Astrocyte (in vitro differentiated cells and primary cell): ENCODE measurements at places on chromosomes 7 and 10. TPM values are rescaled to one million over a fixed set of nuclear protein-coding genes. Genes with fewer than 3 reads are reported as not detected.

DNA sequence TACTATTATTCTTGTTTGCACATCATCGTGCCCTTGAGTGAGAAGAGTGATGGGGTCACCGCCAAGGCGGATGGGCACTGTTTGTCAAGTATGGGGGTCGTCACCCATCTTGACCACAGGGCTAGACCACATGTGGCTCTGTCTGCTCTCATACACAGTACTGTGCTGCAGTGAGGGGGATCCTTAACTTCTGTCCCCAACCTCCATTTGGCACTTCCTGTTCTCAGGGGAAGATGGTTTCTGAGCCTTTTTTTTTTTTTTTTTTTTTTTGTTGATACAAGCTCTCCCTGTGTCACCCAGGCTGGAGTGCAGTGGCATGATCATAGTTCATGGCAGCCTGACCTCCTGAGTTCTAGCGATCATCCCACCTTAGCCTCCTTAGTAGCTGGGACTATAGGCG is 13.6 kb downstream of the WBP1L start:
- no peaks in the 10 kb centered on the region for H3K36me3 ChIP-seq
- H3K4me1 ChIP-seq = peaks cover 12% of the 10 kb centered on the region
- H3K4me3 ChIP-seq = no peak overlapping the region

GRCh38 chr10:25105743-25106260 is 69.0 kb upstream of the GPR158 start:
- no peak overlapping the region for H3K27ac ChIP-seq
- H3K36me3 ChIP-seq = no peaks in the 10 kb centered on the region
- H3K27me3 ChIP-seq = no peaks in the 10 kb centered on the region
- H3K4me3 ChIP-seq = no peak overlapping the region
- no peaks in the 10 kb centered on the region for H3K4me1 ChIP-seq

GRCh38 chr7:30187513-30187912 is 52.7 kb downstream of the MTURN start:
- no peak overlapping the region for H3K27ac ChIP-seq
- no peaks in the 10 kb centered on the region for H3K27me3 ChIP-seq
- H3K4me3 ChIP-seq = no peak overlapping the region

GRCh38 chr7:32403463-32404229 is 86.5 kb downstream of the LSM5 start:
- DNase-seq = no peak
- no peaks in the 10 kb centered on the region for H3K4me1 ChIP-seq
- H3K4me3 ChIP-seq = no peak overlapping the region
- H3K27me3 ChIP-seq = no peaks in the 10 kb centered on the region
- no peaks in the 10 kb centered on the region for H3K36me3 ChIP-seq

GRCh38 chr7:43528576-43529354 is 54.1 kb upstream of the STK17A start:
- no peaks in the 10 kb centered on the region for H3K36me3 ChIP-seq
- H3K4me3 ChIP-seq = no peak overlapping the region
- H3K27ac ChIP-seq = no peak overlapping the region
- H3K27me3 ChIP-seq = peaks cover 22% of the 10 kb centered on the region

DNA sequence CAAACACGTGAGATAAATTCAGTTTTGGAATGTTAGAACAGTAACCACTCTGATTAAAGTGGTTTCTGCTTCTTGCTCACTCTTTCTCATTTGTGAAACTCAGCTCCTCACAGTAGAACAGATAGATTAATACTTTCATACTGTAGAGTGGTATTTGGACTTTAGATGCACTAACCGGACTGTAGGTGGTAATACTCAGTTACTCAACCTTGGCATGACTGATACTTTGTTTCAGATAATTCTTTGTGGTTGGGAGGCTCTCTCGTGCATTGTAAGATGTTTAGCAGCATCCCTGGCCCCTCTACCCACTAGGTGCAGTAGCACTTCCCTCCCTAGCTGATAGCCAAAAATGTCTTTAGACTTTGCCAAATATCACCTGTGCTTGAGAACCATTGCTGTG is 37.6 kb downstream of the MCU start:
- H3K4me1 ChIP-seq = no peaks in the 10 kb centered on the region
- no peaks in the 10 kb centered on the region for H3K36me3 ChIP-seq
- H3K27ac ChIP-seq = no peak overlapping the region
- H3K4me3 ChIP-seq = no peak overlapping the region
- H3K27me3 ChIP-seq = no peaks in the 10 kb centered on the region
- DNase-seq = peak; percentile 62

MRLN gene
- not detected in 2 replicates for total RNA-seq

SEMA3C gene
- 148 and 193 TPM in 2 replicates for total RNA-seq

DNA sequence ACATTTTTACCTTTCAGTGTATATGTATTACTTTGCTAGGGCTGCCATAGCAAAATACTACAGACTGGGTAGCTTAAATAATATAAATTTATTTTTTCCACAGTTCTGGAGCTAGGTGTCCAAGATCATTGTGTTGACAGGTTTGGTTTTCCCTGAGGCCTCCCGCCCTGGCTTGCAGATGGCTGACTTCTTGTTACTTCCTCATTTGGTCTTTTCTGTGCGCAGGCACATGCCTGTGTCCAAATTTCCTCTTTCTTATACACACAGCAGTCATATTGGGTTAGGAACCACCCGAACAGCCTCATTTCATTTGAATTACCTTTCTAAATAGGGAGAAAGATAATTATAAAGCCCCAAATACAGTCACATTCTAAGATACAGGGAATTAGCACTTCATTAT is 521.6 kb upstream of the SORCS1 start:
- H3K27me3 ChIP-seq = no peaks in the 10 kb centered on the region

MYO3A gene
- 0.23 TPM in 1 of 2 replicates, not detected in the other for total RNA-seq

OR2A12 gene
- not detected in 2 replicates for total RNA-seq

KCNMA1 gene
- 43.3 and 45.8 TPM in 2 replicates for total RNA-seq

DNA sequence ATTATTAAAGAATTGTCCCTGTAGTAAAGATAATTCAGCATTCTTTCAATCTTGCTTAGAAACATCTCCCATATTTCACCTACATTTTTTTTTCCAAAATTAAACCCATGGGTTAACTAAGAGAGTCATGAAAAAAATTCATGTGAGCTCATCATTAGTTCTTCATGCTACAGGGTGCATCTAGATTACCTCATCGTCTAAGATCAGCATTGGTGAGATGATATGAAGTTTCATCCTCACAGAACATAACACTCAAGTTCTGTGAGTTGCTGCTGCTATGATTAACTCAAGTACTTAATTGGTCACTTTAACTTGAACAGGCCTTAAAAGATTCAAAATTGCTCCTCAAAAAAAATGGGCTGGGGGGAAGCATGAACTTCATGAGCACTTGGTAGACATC is 50.0 kb downstream of the RAB11FIP2 start:
- no peak overlapping the region for H3K4me3 ChIP-seq
- no peak overlapping the region for H3K27ac ChIP-seq
- no peak for DNase-seq
- H3K36me3 ChIP-seq = no peaks in the 10 kb centered on the region

GRCh38 chr10:10780746-10781145 is 236.9 kb upstream of the CELF2 start:
- H3K27me3 ChIP-seq = no peaks in the 10 kb centered on the region
- DNase-seq = peak; percentile 47
- H3K4me1 ChIP-seq = peaks cover 11% of the 10 kb centered on the region

ACSM6 gene
- not detected in 2 replicates for total RNA-seq

DNA sequence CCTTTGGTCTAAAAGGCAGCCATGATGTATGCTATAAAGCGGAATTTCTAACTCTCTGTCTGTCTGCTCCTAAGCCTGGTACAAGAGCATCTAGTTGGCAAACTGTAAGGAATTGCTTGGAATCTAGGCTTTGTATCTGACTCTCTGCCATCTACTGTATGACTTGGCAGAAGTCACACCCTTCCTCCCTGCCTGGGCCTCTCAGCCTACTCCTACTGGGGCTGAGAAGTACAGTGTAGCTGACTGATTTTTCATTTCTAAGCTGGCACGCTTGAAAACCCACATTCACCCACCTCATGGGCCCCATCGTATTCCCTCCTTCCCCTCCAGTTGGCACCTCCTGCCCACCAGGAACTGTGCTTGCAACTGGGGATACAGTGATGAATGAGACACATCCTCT is 435.2 kb downstream of the PLXNA4 start:
- no peak overlapping the region for H3K4me3 ChIP-seq
- H3K27ac ChIP-seq = no peak overlapping the region
- peaks cover 26% of the 10 kb centered on the region for H3K4me1 ChIP-seq
- DNase-seq = peak; percentile 10
- no peaks in the 10 kb centered on the region for H3K27me3 ChIP-seq

ELFN1 gene
- 18.0 and 19.7 TPM in 2 replicates for total RNA-seq

FAM131B gene
- total RNA-seq = 7.6 and 8.0 TPM in 2 replicates

DNA sequence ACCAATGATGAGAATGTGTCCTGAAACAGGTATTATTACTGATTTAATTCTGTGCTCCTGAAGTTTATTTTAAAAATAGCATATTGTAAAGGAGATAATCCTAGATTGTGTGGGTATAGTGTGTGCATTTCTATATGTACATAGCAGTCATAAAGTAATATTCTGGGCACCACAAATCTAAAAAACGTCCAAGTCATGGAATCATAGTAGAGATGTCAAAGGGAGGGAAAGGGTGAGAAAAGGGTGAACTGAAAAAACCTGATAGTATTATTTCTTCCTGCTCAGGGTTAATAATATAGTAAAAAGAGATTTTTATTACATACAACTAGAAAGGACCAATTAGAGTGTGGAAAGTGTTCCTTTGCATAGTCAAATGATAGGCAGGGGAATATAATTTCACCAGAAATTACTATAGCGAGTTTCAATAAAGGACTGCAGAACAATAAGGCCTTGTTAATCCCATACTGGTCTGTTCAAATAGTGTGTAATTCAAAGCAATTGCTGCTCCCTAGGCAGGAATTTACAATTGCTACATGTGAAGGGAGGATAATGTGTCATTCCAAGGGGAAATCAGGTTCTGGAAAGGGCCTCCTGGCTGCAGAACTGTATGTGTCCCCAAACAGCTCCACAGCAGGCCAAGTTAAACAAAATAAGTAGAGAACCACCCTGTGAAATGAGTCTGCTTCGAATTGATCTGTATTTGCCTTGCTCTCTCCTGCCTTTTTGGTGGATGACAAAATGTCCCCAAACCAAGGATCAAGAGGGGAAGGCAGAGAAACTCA is 42.5 kb upstream of the KMT2E start:
- H3K27ac ChIP-seq = peak overlapping the region; percentile 57
- no peak for DNase-seq

DNA sequence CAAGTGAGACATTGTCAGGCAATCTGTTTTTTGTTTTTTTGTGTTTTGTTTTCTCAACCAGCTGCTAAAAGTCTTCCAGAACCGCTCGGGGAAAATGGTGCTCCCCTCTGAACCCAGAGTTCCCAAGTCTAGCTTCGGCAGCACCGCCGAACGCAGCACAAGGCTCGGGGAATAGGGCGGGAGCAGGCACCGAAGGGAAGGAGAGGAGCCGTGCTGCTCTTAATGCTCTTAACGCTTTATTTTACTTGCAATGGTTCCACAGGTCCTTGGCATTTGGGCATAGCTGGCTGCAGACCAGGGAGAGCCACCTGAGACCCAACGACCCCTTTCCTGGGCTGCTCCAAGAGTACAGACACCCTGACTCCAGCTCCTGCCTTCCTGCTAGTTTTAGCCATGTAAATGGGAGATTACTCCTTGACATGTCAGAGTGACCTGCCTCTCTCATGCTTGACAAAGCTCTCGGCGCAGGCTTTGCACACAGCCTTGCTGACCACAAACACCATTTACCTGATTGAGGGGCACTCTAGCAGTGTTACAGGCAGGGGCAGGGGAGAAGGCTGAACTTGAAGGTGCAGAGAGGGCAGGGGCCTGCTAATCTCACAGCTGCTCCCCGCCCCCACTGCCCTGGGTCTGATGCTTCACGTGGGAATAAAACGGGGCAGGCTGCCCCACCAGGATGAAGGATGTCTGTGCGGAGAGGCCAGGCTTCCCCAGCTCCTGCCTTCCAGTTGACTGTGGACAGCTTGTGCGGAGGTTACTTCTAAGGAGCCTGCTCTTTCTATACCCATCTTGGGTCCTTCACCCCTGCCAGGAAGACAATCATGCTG is 58.6 kb upstream of the EFCAB10 start:
- H3K4me1 ChIP-seq = peaks cover 4% of the 10 kb centered on the region
- no peak overlapping the region for H3K27ac ChIP-seq
- peaks cover 4% of the 10 kb centered on the region for H3K36me3 ChIP-seq
- DNase-seq = no peak

DNA sequence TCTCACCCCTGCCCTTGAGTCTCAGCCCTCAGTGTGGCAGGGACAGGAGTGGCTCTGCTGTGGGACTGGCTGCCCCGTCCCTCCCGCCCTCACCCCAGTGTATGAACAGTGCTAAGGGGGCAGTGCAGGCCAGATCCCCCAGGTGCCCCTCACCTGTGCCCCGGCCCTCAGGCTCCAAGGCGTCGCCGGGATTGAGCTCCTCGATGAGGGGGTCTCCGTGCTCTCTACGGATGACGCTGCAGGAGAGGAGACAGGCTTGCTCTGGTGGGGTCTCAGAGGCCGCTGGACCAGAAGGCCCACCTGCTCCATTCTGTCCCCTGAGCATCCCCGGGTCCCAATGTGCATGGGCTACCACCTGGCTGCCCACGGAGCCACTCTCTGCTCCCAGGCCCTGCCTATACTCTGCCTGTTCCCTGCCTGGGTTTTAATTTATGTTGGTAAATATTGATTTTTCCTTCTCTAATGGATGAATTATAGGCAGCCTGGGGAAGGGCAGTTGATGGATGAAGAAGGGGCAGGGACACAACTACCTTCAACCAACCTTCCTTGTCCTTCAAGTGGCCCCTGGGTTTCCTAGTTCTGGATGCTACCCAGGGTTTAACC is 47.2 kb downstream of the GOLGA7B start:
- H3K36me3 ChIP-seq = no peaks in the 10 kb centered on the region
- peaks cover 17% of the 10 kb centered on the region for H3K27me3 ChIP-seq
- H3K4me1 ChIP-seq = no peaks in the 10 kb centered on the region
- H3K27ac ChIP-seq = no peak overlapping the region
- DNase-seq = no peak
- no peak overlapping the region for H3K4me3 ChIP-seq

METTL27 gene
- 2.1 and 2.5 TPM in 2 replicates for total RNA-seq

DNA sequence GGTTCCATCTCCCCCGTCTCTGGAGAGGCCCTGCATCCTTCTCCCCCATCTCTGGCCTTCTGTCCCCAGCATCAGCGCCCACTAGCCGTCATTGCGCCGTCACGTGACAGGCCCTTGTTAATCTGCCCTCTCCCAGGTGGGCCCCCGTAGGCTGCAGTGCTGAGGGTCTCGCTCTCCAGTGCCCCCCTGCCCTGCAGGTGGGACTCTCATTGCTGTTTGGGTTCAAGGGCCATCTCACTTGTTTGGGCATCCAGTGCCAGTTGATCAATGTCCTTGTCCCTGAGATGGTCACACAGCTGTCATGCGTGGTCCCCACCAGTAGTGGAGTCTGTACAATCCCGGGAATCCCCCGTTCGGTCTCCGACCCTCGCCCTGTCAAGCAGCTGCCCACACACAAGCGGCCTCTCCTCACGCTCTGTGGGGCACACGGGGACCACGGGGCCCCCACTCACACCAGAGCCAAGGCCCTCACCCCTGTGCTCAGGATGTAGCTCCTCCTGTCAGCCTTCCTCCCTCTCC is 114.0 kb downstream of the INPP5A start:
- H3K4me3 ChIP-seq = no peak overlapping the region
- no peaks in the 10 kb centered on the region for H3K4me1 ChIP-seq
- H3K36me3 ChIP-seq = peaks cover 3% of the 10 kb centered on the region
- H3K27ac ChIP-seq = no peak overlapping the region
- no peak for DNase-seq
- no peaks in the 10 kb centered on the region for H3K27me3 ChIP-seq

TIMM23B gene
- 17.6 and 21.2 TPM in 2 replicates for total RNA-seq
